GM23338 (cell line): ENCODE measurements at places on chromosomes 5 and 9.

GRCh38 chr5:136004436-136004835 is 24.4 kb upstream of the TGFBI start:
- H3K36me3 ChIP-seq, result no peaks in the 10 kb centered on the region
- no peak overlapping the region for H3K4me3 ChIP-seq
- H3K27ac ChIP-seq, result no peak overlapping the region
- H3K4me1 ChIP-seq, result no peaks in the 10 kb centered on the region

GRCh38 chr5:157994906-157995519 is 136.1 kb upstream of the CLINT1 start:
- no peak overlapping the region for H3K27ac ChIP-seq
- no peak overlapping the region for H3K4me3 ChIP-seq
- no peaks in the 10 kb centered on the region for H3K27me3 ChIP-seq
- H3K36me3 ChIP-seq, result no peaks in the 10 kb centered on the region; the same call in 1 of the 2 replicates
- DNase-seq, result peak; percentile 92
- no peaks in the 10 kb centered on the region for H3K4me1 ChIP-seq

DNA sequence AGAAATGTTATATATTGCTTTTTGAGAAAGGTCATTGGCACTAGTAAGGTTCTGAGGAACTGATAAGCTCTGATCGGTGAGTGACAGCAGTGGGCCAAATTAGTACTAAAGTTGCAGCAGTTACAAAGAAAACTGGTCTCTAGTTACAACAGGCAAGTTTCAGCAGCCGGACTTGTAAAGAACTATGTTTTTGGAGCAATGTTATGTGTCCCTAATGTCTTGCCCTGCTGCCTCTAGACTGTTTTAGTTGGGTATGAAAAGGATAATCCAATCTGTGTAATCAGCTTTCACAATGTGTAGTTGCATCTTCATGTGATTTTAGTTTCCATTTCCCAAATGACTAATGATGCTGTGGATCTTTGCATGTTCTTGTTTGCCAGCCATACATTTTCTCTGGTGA is 113.5 kb downstream of the CAMK4 start:
- H3K4me3 ChIP-seq, result no peak overlapping the region
- H3K27me3 ChIP-seq, result no peaks in the 10 kb centered on the region
- no peaks in the 10 kb centered on the region for H3K4me1 ChIP-seq
- no peak overlapping the region for H3K27ac ChIP-seq
- H3K36me3 ChIP-seq, result no peaks in the 10 kb centered on the region
- no peak for DNase-seq

DNA sequence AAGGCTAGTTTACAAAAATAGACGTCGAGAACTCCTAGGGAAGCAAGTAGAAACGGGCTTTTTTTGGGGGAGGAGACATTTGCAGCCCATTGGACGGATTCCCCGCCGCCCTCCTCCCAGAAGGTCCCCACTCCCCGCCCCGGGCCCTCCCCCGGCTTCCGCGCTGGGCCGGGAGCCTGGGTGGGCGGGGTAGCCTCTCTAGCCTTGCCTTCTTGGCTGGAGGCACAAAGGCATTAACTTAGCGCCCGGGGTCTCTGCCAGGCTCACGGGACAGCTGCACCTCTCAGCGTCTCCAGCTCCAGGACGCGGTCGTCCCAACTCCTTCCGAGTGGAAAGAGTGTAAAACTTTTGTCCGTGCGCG is at the start of gene DMRTA1:
Gene DMRTA1 (plus strand): TSS at position 236 of the 361 bp plus-strand sequence. CDS start 242 bp downstream, outside the sequence.
- H3K27ac ChIP-seq, result no peak within 1 kb of the TSS
- peaks cover 19% of the 10 kb centered on the region for H3K4me1 ChIP-seq
- H3K4me3 ChIP-seq, result peak within 1 kb of the TSS; percentile 70
- H3K36me3 ChIP-seq, result no peaks in the 10 kb centered on the region
- DNase-seq, result peak; percentile 90

- no peak for DNase-seq
- no peaks in the 10 kb centered on the region for H3K4me1 ChIP-seq
- no peaks in the 10 kb centered on the region for H3K36me3 ChIP-seq
- no peak overlapping the region for H3K4me3 ChIP-seq
These were observed 30.8 kb downstream of the CD14 start for GRCh38 chr5:140602147-140602546.

- peak overlapping the region; percentile 42; the same call in 1 of the 2 replicates for H3K4me3 ChIP-seq
- no peak overlapping the region for H3K27ac ChIP-seq
- H3K4me1 ChIP-seq, result peaks cover 12% of the 10 kb centered on the region
- H3K27me3 ChIP-seq, result peaks cover 73% of the 10 kb centered on the region
- no peak for DNase-seq
- H3K36me3 ChIP-seq, result no peaks in the 10 kb centered on the region
These were observed 9.6 kb upstream of the DMRT3 start for GRCh38 chr9:966870-967269.

DNA sequence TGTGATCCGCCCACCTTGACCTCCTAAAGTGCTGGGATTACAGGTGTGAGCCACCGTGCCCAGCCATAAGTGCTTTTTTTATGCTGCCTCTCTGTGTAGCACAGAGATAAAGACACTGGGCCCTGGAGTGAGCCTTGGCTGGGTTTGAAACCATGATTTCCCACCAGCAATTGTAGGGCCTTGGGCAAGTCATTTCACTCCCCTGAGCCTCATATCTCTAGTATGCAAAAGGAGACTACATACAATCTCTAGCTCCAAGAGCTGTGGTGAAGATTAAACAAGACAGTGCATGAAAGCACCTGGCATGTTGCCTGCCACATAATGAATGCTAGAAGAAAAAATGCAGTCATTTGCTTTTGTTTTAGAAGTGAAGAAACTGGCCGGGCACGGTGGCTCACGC is 3.9 kb downstream of the FABP6 start:
- H3K27me3 ChIP-seq, result no peaks in the 10 kb centered on the region
- H3K4me3 ChIP-seq, result no peak overlapping the region
- peaks cover 12% of the 10 kb centered on the region for H3K4me1 ChIP-seq
- DNase-seq, result no peak
- no peaks in the 10 kb centered on the region for H3K36me3 ChIP-seq

GRCh38 chr5:160496334-160496733 is 74.7 kb downstream of the PTTG1 start:
- DNase-seq, result no peak
- no peaks in the 10 kb centered on the region for H3K27me3 ChIP-seq
- H3K4me3 ChIP-seq, result no peak overlapping the region
- peaks cover 5% of the 10 kb centered on the region; the same call in 1 of the 2 replicates for H3K4me1 ChIP-seq
